Activated naive CD4-positive, alpha-beta T cell treated with Interleukin-2 at 50 U/mL for 16 hours (primary cell): ENCODE measurements at places on chromosomes 7 and 10.
A peak's percentile ranks its signal among the peaks of the same experiment; 100 is the strongest.

DNA sequence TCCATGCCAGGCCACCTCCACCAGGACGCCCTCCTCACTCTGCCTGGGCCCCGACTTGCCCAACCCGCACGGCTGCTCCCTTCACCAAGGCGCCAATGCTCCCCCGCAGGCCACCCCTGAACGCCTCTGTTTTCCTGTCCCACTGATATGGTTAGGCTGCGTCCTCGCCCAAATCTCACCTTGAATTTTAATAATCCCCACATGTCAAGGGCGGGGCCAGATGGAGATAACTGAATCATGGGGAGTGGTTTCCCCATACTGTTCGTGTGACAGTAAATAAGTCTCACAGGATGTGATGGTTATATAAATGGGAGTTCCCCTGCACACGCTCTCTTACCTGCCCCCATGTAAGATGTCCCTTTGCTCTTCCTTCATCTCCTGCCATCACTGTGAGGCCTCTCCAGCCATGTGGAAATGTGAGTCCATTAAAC, 29.8 kb downstream of the RSU1 start:
- peak; percentile 74 for DNase-seq

GRCh38 chr7:133199831-133200230, 53.0 kb upstream of the EXOC4 start:
- DNase-seq = no peak

DNA sequence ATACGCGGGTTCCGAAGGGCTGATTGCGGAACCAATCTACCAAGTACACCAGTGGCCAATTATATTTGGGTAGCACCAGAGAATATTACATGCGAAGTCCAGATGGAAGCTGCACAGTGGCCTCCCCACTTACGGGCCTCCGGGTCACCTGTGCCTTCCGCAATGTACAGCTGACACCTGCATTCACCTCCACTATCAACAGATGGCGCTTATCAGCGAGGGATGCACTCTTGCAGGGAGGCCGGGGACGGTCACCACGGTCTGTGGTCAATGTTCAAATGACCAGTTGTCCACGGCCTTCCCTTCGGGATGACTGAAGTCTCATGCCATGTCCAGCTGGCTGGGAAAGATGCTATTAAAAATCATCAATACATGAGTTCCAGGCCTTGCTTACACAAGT, 47.6 kb downstream of the SLIT1 start:
- DNase-seq = no peak

- DNase-seq = no peak
Observed at GRCh38 chr10:88974446-88975376, 15.9 kb upstream of the FAS start.

- DNase-seq = no peak
Observed at GRCh38 chr10:97921581-97922021, 72.0 kb downstream of the GOLGA7B start.

DNA sequence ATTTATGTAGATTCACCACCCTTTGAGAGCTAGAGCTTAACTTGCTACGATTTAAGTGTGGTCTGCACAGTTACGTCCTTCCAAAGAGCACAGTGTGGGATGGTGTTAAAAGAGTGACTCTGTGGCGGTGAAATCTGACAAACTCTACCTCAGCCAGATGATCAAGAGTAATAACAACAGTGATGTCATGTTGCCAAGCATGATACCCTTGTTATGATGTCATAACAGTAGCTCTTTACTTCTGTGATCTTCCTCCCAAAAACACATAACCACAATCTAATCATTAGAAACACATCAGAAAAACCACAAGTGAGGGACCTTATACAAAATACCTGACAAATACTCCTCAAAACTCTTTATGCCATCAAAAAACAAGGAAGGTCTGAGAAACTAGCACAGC, 649.3 kb downstream of the POM121L12 start:
- no peak for DNase-seq

GRCh38 chr7:155490697-155491628, 33.0 kb downstream of the EN2 start:
- peak; percentile 35 for DNase-seq

DNA sequence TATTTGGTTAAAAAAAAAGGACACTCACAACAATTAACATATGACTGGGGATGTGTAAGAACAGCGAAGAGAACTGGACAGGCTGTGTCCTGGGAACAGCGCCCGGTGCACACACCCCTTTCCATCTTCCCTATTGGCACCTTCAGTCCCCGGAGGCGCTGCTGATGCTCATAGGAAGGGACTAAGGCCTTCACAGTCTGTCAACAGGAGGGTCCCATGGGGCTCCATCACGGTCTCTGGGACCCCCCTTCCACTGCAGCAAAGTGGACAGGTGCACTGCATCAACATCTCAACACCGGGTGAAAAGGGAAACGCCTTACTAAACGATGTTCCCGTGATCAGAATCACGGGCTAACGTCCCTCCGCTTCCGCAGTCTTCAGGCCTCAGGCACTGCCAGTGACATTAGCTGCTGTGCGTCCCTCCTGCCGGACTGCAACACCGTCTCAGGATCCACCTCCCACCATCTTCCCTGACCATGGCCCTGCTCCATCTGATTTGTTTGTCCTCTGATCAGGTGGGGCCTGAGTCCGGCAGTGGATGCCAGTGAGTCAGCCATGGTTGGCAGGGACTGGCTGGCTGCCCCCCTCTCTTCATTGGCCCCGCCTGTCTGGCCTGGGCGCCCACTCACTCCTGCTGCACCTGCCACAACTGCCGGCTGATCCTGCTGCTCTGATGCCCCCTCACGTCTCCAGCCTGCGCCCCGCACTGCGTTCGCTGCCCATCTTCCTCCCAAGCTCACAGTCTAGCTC, 614.7 kb downstream of the DNAJB6 start:
- no peak for DNase-seq

- DNase-seq = no peak
Observed at GRCh38 chr10:14142606-14143250, 188.0 kb downstream of the FRMD4A start.

DNA sequence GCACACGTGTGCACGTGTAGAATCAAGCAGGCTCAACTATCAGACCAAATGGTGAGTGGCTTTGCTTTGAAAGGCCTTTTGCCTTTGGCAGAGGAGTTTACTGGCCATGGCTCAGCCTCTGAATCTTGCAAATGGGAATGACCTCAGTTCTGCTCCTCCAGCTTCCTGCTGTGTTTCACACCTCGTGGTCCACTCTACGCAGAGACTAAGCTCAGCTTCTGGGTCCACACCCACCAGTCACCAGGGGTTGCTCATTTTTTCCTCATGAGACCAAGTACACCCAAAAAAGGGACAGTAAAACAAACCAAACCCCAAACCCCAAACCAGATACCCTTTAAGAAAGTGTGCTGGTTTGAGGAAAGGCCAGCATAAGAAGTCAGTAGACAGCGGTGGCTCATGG, 236.4 kb downstream of the DNAJB6 start:
- no peak for DNase-seq

DNA sequence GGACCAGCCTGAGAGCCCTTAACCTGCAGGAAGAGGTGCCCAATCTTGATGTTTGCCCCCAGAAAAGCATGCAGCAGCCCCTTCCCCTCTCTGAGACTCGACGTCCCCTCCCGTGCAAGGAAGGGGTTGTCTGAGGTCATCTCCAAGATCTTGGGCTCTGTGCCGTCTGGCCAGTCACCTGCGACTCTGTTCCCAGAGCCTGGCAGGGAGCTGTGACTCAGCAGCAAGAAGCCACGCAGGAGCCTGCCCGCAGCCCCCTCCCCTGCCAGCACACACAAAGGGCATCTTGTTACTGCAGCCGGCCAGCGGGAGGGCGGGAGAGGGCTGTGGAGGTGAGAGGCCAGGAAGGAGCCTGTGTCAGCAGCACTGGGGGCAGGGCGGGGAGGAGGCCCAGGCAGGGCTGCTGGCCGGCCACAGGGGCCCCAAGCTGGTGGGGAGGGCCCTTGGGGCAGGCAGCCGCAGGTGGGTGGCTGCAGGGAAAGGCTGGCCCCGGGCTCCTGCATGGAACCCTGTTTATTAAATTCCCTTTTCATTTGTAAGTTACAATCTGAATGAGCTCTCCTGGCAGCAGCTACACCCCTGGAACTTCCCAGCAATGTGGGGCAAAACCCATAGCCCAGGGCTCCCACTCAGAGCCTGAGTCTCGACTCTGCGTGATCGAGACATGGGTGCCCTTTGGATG, 103.7 kb upstream of the ZMIZ1 start:
- DNase-seq = no peak

DNA sequence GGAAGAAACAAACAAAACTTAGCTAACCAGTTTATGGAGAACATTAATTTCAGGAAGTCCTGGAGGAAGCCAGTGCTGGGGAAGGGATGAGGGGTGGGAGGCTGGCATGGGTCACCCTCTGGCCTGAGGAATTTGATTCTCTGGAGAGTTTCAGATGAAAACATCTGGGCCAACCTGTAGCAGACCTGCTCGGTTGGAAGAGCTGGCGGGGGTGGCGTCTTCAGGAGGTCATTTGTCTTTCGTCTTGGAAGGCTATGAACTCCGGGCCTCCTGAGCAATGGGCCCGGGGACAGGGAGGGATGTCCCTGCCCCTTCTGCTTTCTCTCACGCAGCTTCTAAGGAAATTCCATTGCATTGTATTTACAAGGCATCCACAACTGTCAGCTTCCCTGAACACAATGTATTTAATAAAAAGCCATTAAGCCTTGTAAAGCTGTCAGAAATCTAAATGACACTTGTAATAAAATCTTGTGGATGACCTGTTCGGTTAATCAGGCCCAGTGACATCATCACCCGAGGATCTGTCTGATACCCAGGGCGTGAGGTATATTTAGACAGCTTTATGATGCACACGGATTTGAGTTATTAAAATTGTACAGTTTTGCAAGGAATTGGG, 250.5 kb downstream of the RAB11FIP2 start:
- DNase-seq = no peak

DNA sequence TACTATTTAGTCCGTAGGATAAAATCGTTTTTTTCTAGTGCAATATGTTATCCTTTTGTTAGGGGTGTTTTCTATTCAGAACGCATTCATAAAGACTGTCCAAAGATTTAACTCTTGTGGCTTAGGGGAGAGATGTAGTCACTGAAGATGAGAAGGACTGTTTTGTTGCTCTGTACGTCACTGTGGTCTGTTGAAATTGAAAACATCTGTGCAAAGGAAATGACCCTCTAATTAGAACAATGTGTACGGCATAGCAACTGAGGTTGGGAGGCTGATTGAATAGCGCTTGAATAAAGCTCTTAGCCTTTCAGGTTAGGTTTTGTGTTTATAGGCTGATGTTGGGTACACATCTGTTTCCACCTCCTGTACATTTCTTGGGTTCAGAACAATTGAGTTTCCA, 453.4 kb upstream of the AKR1E2 start:
- DNase-seq = no peak

- no peak for DNase-seq
Observed at GRCh38 chr10:43596546-43596945, 9.7 kb upstream of the ZNF485 start.

- DNase-seq = no peak
Observed at GRCh38 chr10:80068270-80068669, 10.2 kb upstream of the TMEM254 start.

DNA sequence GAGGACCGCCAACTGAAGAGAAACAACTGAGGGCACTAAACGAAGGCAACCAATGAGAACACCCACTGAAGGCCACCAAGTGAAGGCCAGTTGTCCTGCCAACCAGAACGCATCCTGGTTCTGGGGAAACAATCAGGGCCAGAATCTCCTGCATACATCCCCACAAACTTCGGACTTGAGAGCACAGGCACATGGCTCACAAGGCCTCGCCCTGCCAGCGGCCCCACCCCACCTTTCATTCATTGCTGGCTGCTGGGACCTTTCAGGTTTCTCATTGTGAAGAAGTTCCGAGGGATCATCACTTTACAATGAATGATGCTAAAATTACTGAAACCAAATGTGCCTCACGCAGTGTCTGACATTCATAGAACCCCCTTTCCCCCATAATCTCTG, 79.2 kb upstream of the ABI1 start:
- no peak for DNase-seq

- DNase-seq = no peak
Observed at GRCh38 chr7:100159099-100159623, 638 bp upstream of the TRAPPC14 start.

DNA sequence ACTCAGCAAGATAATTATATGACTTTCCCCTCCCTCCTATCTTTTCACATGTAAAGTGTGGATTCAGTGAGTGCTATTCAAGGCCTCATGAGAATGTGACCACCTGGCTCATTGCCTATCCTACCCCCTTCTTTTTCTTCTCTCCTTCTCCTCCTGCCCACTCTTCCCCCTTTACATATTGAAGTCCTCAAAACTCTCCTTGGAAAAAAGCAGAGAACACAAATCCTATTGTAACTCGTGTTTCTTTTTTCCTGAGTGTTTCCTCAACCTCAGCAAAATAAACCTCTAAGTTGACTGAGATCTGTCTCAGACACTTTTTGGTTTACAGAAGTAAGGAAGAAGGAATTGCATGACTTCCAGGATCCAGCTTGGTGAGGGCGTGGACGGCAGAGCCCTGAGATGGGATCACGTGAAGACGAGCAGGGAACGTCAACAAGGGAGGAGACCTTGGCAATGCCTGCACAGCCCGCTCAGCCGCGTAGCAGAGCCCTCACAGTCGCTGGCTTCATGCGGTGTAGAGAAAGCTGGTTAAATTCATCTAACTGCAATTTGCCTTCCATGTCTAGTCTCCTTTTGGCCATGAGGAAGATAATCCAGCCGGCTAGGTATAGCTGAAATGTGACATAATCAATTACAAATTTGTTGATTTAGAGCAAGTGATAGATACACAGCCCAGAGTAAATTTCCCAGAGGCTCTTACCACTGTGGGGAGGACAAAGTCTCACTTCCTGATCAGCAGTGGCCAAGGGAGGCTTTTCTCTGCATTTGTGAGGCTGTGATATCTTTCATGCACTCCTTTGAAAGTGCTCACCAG, 75.7 kb downstream of the LYZL2 start:
- DNase-seq = no peak

DNA sequence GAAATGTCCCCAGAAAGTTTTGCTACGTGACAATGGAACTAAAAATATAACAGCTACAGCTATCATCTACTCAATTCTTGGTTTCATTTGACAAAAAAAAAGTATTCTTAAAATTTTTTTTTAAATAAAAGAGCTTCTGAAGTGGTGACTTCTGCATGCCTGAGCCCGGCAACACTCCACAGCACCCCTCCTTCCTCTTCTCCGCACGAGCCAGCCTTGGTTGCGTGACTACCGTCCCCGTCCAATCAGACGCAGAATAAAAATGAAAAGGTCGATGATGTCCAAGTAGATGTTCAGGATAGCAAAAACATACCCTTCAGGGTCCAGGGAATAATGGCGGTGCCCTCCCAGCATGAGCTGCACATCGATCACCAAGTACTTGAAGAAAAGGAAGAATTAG, 34.5 kb upstream of the GATAD1 start:
- DNase-seq = no peak

DNA sequence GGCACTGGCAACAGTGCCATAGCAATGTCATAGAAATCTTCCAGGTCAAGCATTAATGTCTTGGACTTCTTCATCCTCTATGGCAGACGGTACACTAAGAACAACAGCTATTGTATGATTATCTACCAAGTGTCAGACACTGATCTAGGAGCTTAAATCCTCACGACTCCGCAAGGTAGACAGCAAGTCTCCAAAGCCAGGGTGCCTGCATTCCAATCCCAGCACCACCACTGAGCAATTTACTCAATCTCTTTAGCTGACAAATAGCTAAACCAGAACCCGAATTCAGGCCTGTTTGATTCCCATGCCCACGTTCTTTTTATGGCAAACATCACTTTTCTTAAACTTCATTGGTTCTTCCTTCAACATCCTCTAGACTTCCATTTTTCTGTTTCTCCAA, 31.8 kb downstream of the DNMBP start:
- DNase-seq = no peak
